ENCODE measurements at places on chromosomes 5 and 9. TPM values are rescaled to one million over a fixed set of nuclear protein-coding genes. Genes with fewer than 3 reads are reported as not detected.

The CD14 gene
- 10.5 TPM for total RNA-seq

The SPATA6L gene
- total RNA-seq, result 18.2 TPM

- H3K4me1 ChIP-seq, result no peaks in the 10 kb centered on the region
- no peak overlapping the region for H3K4me3 ChIP-seq
- H3K27me3 ChIP-seq, result no peaks in the 10 kb centered on the region
- no peaks in the 10 kb centered on the region for H3K36me3 ChIP-seq
Observed at GRCh38 chr9:135582966-135583687, 21.6 kb downstream of the PAEP start.

DNA sequence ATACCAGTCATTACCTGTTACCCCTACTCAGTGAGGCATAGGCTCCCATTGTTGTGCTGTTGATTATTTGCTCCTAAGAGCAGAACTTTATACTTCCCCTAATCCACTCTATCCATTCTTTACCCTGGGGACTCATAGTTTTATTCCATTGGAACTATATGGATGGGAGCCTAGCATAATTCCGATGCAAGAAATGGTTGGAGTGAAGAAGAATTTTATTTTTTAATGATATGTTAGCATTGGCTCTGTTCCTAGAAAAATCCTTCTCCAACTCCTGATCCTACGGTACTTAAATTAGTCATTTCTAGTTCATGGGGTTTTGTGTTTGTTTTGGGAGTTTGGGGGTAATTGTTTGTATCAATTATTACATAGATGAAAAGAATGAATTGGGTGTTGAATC is 191.5 kb downstream of the GOLPH3 start:
- H3K27me3 ChIP-seq, result no peaks in the 10 kb centered on the region
- no peak overlapping the region for H3K27ac ChIP-seq
- no peak overlapping the region for H3K4me3 ChIP-seq
- no peak for DNase-seq

DNA sequence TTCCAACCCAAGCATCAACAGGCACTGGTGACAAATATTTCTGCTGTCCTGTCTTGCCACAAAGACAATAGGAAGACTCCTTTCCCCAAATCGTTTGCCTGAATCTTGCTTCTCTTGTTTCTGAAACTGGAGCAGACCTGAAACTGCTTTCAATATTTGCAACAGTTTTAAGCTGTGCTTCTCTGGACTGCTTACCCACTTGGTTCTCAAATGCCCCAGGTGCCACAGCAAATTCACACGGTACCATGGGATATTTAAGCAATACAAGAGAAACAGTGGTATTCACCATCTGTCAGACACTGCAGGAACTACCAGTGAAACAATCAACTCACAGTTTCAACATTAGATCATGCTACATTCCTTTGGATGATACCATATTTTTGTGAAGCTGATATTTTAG is 309.4 kb downstream of the PARP8 start:
- no peaks in the 10 kb centered on the region for H3K4me1 ChIP-seq
- no peaks in the 10 kb centered on the region for H3K27me3 ChIP-seq
- DNase-seq, result no peak
- no peaks in the 10 kb centered on the region for H3K36me3 ChIP-seq

The LHX6 gene
- total RNA-seq, result 12.4 TPM

- no peaks in the 10 kb centered on the region for H3K27me3 ChIP-seq
- H3K27ac ChIP-seq, result no peak overlapping the region
- H3K36me3 ChIP-seq, result no peaks in the 10 kb centered on the region
- no peak for DNase-seq
Observed at GRCh38 chr9:115551396-115551795, 433.4 kb upstream of the TNC start.

DNA sequence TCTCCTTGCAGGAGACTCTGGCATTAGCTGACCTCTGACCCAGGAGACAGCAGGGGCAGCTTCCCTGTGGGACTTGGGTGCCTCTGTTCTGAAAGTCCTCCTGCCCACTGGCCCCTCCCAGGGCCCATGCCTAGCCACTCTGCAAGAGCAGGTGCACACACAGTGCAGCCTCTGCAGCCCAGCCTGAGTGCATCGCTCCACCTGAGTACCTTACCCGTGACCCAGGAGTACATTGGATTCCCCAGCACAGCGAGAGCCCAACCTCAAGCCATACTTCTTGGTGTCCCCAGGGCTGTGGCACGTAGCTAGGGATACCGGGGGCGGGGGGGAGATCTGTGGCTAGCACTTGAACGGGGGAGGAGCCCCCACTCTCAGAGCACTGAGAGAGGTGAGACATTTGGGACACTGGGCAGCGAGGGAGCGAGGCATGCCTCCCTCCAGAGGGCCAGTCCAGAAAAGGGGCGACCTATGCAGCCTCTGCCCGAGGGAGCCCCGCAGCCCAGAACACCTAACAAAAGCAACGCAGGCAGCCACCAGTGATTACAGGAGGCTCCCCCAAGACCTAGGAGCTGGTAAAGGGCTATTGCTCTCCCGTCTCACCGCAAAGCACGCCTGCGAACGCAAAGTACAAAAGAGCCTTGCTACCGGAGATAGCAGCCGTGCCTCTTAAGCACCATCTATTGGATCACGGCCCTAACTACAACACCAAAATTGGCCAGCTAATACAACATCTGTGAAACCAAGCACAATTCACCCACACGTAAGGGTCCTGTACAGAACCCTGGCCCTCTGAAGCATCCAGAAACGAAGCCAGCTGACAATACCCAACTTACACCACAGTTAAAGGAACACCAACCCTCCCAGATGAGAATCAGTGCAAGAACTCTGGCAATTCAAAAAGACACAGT is 826 bp upstream of the PRDM9 start:
- H3K4me1 ChIP-seq, result no peaks in the 10 kb centered on the region
- no peak overlapping the region for H3K27ac ChIP-seq
- no peak for DNase-seq
- no peaks in the 10 kb centered on the region for H3K36me3 ChIP-seq

DNA sequence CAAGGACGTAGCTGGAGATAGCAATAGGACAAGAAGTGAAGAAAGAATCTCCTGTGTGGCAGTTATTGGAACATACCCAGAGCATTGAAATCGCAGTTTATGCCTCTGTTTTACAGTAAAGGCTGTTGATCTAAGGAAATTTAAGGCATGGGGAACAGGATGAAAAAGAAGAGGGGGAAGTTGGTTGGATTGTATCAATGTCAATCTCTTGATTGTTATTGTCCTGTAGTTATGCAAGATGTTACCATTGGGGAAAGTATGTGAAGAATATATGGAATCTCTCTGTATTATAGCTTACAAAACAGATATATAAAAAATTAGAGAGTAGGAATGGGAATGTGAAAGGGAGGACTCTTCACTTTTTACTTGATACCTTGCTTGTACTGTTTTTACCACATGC is 195.6 kb upstream of the NREP start:
- H3K4me1 ChIP-seq, result no peaks in the 10 kb centered on the region
- no peaks in the 10 kb centered on the region for H3K27me3 ChIP-seq
- no peak overlapping the region for H3K4me3 ChIP-seq
- H3K27ac ChIP-seq, result no peak overlapping the region
- no peaks in the 10 kb centered on the region for H3K36me3 ChIP-seq
- DNase-seq, result no peak

DNA sequence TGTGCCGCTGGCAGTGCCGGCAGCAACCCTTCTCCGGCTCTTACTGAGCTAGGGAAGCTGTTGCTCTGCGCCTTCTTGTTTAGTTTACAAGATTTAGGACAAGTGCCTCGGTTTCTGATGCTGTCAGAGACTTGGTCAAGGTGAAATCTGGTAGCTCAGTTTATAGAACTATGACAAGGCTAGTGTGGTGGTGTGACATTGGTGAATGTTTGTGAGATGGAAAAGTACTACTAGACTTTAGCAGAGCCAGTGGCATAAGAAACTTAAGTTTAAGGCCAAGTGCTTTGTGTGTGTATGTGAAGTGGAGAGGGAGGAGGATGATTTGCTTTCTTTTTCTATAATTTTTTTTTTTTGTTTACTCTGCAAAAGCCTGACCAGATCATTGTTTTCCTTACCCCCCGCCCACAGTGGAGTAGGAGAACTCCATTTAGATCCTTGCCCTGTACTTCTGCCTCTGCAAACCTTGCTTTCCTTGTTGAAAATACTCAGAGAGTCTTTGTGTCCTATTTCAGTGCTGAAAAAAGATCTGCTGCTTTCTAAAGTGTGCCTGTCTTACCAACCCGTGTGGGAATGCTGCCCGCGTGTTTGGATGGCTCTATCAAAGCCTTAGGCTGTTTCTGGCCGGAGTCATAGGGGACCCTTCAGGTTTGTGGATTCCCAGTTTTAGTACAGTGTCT is 75.9 kb downstream of the TRIO start:
- peak overlapping the region; percentile 59 for H3K27ac ChIP-seq
- no peak overlapping the region for H3K4me3 ChIP-seq
- H3K27me3 ChIP-seq, result no peaks in the 10 kb centered on the region
- no peaks in the 10 kb centered on the region for H3K36me3 ChIP-seq

DNA sequence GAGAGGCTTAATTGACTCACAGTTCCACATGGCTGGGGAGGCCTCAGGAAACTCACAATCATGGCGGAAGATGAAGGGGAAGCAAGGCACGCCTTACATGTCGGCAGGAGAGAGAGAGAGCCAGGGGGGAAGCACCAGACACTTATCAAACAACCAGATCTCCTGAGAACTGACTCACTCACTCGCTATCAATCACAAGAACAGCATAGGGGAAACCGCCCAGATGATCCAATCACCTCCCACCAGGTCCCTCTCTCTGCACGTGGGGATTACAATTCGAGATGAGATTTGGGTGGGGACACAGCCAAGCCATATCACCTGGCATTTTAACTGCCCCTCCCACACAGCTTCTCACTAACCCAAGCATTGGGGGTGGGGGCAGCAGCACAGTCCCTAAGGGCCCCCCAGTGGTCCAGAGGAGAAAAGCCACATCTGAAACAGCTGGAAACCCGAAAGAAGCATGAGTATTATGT is 76.1 kb upstream of the ASS1 start:
- no peak overlapping the region for H3K27ac ChIP-seq
- DNase-seq, result no peak
- H3K27me3 ChIP-seq, result no peaks in the 10 kb centered on the region
- no peaks in the 10 kb centered on the region for H3K4me1 ChIP-seq

The UBTD2 gene
- 27.2 TPM for total RNA-seq

The SLC27A6 gene
- not detected for total RNA-seq

GRCh38 chr9:33719581-33720374 is 75.6 kb upstream of the PRSS3 start:
- H3K27me3 ChIP-seq, result no peaks in the 10 kb centered on the region
- H3K4me1 ChIP-seq, result no peaks in the 10 kb centered on the region
- no peak overlapping the region for H3K27ac ChIP-seq
- no peak overlapping the region for H3K4me3 ChIP-seq
- H3K36me3 ChIP-seq, result no peaks in the 10 kb centered on the region

The GABBR2 gene
- not detected for total RNA-seq

The PCDHA1 gene
- total RNA-seq, result not detected

The KCNIP1 gene
- total RNA-seq, result not detected

- H3K27ac ChIP-seq, result no peak within 1 kb of the TSS
- H3K27me3 ChIP-seq, result no peaks in the 10 kb centered on the region
- H3K4me3 ChIP-seq, result no peak within 1 kb of the TSS
- no peak for DNase-seq
Observed at GRCh38 chr9:123355761-123356431, at the start of gene CRB2. TSS of gene CRB2 (plus strand) at chr9:123356197. CDS start at chr9:123356261, 64 bp downstream.

DNA sequence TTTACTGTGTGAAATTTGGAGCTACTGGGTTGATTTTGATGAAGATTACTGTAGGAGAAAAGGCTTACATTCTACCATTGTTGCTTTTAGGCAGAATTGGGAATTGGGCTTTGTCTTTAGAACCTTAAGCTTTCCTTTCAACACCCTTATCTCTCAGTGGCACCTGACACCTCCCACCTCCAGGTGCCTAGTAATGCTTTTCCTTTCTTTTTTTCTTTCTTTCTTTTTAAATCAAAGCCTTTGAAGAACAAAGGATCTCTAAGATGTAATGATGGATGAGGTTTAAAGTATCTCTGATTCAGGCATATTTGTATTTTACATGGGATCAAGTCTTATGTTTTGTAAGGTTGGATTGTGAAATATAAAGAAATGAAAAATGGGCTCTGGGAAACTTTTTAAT is 2.9 kb upstream of the ADGRV1 start:
- H3K36me3 ChIP-seq, result no peaks in the 10 kb centered on the region
- H3K27ac ChIP-seq, result no peak overlapping the region
- H3K4me1 ChIP-seq, result no peaks in the 10 kb centered on the region
- no peak for DNase-seq
- no peaks in the 10 kb centered on the region for H3K27me3 ChIP-seq
- H3K4me3 ChIP-seq, result no peak overlapping the region

GRCh38 chr9:138104251-138105122 is 226.9 kb downstream of the CACNA1B start:
- no peaks in the 10 kb centered on the region for H3K4me1 ChIP-seq
- H3K36me3 ChIP-seq, result no peaks in the 10 kb centered on the region
- no peaks in the 10 kb centered on the region for H3K27me3 ChIP-seq
- H3K27ac ChIP-seq, result no peak overlapping the region
- no peak overlapping the region for H3K4me3 ChIP-seq

The SLC25A48 gene
- total RNA-seq, result 9.0 TPM

DNA sequence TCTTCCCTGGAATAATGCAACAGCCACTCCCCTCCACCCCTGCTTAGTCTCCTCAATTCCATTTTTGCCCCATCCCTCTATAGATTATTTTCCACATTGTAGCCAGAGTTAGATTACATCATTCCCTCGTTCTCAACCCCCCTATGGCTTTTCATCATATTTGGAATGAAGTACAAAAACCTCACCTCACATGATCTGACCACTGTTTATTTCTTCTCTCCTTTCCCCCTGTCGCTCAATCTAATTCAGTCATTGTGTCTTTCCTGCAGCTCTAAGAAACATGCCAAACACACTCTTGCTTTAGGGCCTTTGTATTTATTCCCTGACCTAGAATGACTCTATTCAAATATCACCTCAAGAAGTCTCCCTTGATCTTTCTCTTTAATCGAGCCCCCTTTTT is 22.6 kb upstream of the HK3 start:
- peaks cover 8% of the 10 kb centered on the region for H3K36me3 ChIP-seq
- DNase-seq, result no peak
- H3K4me3 ChIP-seq, result no peak overlapping the region
- H3K4me1 ChIP-seq, result no peaks in the 10 kb centered on the region

DNA sequence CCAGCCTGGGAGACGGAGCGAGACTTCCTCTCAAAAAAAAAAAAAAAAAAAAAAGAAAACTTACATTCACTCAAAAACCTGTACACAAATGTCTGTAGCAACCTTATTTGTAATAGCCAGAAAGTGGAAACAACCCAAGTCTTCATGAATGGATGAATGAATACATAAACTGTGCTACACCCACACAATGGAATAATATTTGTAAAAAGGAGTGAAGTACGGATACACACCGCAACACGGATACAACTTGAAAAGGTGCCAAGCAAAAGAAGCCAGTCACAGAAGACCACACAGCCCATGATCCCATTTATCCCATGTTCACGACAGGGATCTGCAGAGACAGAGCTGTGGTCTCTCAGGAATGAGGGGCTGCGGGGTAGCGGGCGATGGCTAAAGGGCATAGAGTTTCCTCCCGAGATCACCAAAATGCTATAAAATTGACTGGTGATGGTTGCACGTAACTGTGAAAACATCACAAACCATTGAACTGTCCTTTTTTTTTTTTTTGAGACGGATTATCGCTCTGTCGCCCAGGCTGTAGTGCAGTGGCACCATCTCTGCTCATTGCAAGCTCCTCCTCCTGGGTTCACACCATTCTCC is 76.2 kb upstream of the COL5A1 start:
- no peak overlapping the region for H3K4me3 ChIP-seq
- no peaks in the 10 kb centered on the region for H3K27me3 ChIP-seq
- H3K27ac ChIP-seq, result no peak overlapping the region

The MEGF9 gene
- 9.1 TPM for total RNA-seq

Measured in Peyer's patch (tissue), 4 donors.